PC-9 (cell line): ENCODE measurements at places on chromosomes 2 and 18. TPM values are rescaled to one million over a fixed set of nuclear protein-coding genes. Genes with fewer than 3 reads are reported as not detected.

The SPDYA gene
- 1.9 and 3.0 TPM in 2 replicates for total RNA-seq

The SERPINB10 gene
- not detected in 2 replicates for total RNA-seq

The GDF7 gene
- 0.04 TPM in 1 of 2 replicates, not detected in the other for total RNA-seq

The CD207 gene
- total RNA-seq: not detected in 2 replicates

The WDR75 gene
- 18.5 and 27.5 TPM in 2 replicates for total RNA-seq

The INO80C gene
- total RNA-seq: 23.9 and 29.5 TPM in 2 replicates

The LMAN2L gene
- 13.2 and 15.6 TPM in 2 replicates for total RNA-seq

The IL1RL1 gene
- total RNA-seq: 0.55 and 1.7 TPM in 2 replicates

The SLC9A4 gene
- total RNA-seq: 0.85 and 1.1 TPM in 2 replicates

The AQP12B gene
- total RNA-seq: not detected in 2 replicates

The RAMP1 gene
- total RNA-seq: 48.5 and 48.7 TPM in 2 replicates

The C1QL2 gene
- not detected in 2 replicates for total RNA-seq

The GALR1 gene
- not detected in 2 replicates for total RNA-seq

The ZRANB3 gene
- 10.4 and 11.3 TPM in 2 replicates for total RNA-seq

The RGPD3 gene
- 0.09 TPM in 1 of 2 replicates, not detected in the other for total RNA-seq

The ESCO1 gene
- total RNA-seq: 10.8 and 11.3 TPM in 2 replicates

The FZD7 gene
- total RNA-seq: 26.8 and 30.9 TPM in 2 replicates

The GKN2 gene
- not detected in 2 replicates for total RNA-seq

The ELOA2 gene
- not detected in 2 replicates for total RNA-seq

The GTF2A1L gene
- total RNA-seq: not detected in 2 replicates
